ENCODE measurements at places on chromosomes 7 and 10.

DNA sequence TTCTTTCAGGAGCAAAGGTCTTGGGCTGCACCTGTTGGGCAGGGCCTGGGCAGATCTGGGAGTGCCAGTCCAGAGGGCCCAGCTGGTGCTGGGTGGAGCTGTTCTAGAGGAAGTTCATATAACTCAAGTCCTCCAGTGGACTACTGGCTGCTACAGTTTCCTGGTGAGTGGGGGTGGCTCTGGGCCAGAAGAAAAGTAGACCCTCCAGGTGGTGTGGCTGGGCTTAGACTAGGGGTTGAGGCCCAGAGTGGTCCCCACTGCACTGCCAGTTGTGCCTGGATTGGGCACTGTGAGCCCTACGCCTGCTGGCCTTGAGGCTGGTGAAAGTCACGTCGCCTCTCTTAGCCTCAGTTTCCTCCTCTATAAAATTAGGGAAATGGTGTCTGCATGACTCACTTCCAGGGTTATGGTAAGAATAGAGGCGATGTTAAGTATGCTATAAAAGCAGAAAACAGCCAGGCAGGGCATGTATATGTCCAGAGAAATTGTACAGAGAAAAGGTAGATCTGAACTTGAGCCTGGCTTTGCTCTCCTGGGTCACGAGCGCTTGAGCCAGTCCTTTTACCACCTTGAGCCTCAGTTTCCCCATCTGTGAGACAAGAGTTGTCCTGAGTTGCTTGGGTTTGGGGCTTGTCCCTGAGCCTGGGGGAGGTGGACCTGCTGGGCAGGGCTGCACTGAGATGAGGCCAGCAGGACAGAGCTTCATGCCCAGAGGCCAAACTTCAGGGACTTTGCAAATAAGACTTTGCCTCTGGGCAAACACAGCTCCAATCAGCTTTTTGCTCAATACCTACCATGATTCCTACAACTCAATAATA, 3.8 kb upstream of the CLDN3 start:
- DNase-seq: no peak

- DNase-seq: no peak
These were observed 137.2 kb downstream of the GRID1 start for GRCh38 chr10:86229376-86229775.

GRCh38 chr10:28892818-28893547, 215.7 kb downstream of the BAMBI start:
- no peak for DNase-seq

GRCh38 chr10:6020826-6021225, 41.3 kb downstream of the IL2RA start:
- DNase-seq: no peak

GRCh38 chr10:23917251-23917840, 291.6 kb upstream of the KIAA1217 start:
- DNase-seq: no peak

DNA sequence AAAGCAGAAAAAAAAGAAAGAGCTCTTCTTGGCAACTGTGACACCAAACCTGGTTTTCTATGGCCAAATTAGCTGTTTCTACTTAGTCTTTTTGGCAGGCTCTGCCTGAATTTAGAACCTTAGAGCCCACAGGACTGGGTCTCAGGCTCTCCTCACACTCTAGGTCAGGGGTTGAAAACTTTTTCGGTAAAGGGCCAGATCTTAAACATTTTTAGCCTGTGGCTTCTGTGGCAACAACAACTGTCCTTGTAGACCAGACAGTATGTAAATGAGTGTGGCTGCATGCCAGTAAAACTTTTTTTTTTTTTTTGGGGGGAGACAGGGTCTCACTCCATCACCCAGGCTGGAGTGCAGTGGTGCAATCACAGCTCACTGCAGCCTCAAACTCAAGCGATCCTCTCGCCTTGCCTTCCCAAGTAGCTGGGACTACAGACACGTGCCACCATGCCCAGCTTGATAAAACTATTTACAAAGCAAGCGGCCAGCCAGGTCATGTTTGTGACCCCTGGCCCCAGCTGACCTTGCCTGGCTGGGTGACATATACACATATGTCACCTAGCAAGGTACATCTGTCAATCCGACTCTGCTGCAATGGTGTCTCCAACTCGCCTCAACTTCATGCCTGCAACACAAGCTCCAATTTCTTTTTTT, 17.4 kb downstream of the KPNA7 start:
- no peak for DNase-seq

- DNase-seq: no peak
These were observed 245.3 kb downstream of the KCNMA1 start for GRCh38 chr10:77392236-77392721.

DNA sequence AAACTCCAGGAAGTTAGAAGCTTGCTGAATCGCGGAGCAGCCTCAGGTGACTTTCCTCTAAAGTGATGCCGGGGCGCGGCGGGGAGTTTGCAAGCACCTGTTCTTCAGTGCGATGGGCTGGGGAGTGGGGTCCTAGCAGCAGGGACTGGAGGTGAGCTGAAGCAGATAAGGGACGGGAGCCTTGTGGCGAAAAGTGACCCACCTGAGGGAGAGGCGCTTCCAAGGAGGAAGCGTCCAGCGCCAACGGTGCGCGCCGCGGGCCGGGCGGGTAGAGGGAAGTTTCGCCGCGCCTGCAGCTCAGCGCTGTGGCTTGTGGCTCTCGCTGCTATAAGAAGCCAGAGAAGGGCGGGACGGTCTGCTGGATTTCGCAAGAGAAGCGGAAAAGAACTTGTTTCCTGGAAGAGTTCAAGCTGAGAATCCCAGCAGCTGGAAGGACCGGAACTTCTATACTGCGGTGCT, at the start of gene STEAP4:
Gene STEAP4 (minus strand): TSS at position 305 of the 459 bp plus-strand sequence. CDS start 22,625 bp downstream, outside the sequence.
- DNase-seq: no peak

GRCh38 chr10:129767751-129768150, 196.3 kb downstream of the EBF3 start:
- no peak for DNase-seq

DNA sequence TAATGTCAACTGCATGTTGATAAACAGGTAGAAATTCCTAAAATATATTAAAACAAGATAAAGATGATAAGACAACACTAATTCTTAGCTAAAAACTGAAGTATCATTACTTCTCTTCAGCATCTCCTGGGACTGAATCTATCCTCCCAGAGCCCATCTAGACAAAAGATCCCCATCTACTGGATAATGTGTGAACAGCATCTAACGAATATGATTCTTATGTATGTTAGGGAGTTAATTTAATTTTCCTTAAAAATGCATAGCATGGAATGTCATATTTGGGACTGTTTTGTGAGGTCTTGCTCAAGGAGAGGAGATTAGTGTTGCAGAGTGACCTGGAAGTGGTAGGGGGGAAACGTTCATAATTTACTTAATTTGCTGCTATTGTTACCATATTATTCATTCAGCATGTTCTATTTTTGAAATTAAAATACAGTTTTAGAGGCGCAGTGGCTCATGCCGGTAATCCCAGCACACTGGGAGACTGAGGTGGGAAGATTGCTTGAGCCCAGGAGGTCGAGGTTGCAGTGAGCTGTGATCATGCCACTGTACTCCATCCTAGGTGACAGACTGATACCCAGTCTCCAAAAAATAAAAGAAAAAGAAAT, 305.1 kb upstream of the CSTF2T start:
- no peak for DNase-seq

- no peak for DNase-seq
These were observed 64.3 kb downstream of the PLXNA4 start for GRCh38 chr7:132511921-132512320.

GRCh38 chr7:49294611-49295010, 370.3 kb downstream of the CDC14C start:
- DNase-seq: no peak

DNA sequence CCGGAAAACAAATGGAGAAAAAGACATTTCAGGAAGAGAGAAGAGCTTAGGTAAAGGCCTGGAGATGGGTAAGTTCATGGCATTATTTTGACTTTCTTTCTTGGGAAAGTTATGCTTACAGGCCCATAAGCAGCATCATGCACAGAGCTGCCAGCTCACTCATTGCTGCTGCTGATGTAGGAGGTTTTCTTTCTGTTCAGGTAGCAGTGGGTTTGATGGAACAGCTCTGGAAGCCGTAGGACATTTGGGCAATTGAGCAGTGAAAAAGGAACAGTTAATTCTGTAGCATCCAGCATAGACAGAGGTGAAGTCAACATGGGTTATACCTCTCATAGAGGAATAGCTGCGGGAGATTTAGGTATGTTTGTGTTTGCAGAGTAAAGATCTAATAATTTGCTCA, 3.3 kb downstream of the CHN2 start:
- no peak for DNase-seq

GRCh38 chr10:119625570-119626280, 25.5 kb upstream of the BAG3 start:
- DNase-seq: no peak

DNA sequence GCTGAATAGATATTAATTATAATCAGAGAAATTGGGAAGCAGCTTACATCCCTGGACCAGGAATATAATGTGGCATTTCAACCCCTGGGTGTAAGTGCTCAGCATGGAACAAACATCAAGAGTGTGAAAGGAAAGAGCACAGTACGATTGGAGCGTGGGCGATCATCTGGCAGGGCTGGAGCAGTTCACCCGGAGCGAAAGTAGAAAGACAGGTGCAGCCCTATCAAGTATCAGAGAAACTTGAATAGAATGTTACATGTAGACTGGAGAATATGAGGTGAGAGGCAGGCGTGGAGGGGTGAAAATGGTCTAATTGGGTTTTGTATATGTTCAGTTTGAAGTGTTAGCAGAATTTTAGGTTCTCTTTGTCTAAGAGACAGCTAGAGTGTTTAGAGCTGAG, 303.0 kb downstream of the MDFIC start:
- no peak for DNase-seq

- DNase-seq: no peak
These were observed 860 bp downstream of the EXOC6 start for GRCh38 chr10:92849234-92849525.

- DNase-seq: no peak
These were observed at the start of gene AMPH for GRCh38 chr7:38630720-38631673. Gene AMPH (minus strand): TSS chr7:38631373. CDS start chr7:38631351, 22 bp downstream.

DNA sequence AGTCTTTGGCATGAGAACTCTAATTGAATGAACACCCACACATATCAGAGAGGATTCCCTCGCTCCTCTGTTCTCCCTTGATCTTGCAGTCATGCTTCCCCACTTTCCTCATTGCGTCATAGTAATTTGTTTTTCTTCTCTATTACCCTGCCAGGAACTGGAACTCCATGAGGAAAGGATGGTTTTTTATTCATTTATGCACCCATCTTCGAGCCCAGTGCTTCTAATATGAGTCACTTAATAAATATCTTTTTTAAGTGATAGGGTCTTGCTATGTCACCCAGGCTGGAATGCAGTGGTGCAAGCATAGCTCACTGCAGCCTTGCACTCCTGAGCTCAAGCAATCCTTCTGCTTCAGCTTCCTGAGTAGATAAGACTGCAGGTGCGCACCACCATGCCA, 83.5 kb downstream of the OTUD1 start:
- DNase-seq: no peak

DNA sequence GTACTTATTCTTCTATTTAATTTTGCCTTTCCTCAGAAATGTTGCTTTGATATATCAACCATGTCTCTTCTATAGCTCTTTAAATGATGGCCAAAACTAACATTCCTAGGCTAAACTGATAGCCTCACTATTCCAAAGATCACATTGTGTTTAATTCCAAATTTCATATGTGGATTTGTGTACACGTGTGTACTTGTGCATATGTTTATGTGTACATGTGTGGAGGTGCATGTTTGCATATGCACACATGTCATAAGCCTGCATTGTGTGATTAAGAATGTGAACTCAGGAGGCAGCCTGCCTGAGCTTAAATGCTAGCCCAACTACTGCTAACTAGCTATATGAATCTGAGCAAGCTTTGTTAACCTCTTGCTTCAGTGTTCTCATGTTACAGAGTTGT, 426.5 kb downstream of the GFRA1 start:
- no peak for DNase-seq

GRCh38 chr10:75108684-75109458, 2.6 kb upstream of the SAMD8 start:
- DNase-seq: no peak

DNA sequence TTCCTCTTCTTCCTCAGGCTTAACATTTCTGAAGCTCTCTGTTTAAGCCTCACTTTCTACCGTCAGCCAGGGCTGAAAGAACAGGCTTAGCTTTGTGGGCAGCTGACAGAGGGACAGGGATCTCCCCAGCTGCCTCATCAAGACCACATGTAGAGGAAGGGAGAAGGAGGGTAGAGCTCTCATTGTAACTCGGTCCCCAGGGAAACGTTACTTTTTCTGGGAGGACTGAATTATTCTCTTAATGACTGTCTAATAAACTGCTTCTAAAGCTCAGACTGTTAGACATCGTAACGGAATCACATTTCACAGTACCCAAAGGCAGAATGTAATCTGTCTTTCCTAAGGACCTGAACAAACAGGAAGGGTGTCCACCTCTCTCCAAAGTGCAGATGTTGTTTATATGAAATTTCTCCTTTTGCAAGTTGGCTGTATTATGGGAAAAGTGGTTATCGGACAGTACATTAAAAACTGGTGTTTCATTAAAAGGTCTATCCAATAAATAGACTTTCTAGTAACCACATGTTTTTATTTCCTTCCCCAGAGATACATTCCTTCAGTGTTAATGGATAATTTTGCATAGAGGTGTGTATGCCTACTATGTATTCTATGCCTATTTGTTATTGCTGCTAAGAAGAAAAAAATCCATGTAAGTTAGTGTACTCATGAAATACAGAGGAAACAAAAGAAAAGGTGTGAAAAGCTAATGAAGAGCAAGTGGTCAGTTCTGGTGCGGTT, 144.2 kb downstream of the CTTNBP2 start:
- no peak for DNase-seq

DNA sequence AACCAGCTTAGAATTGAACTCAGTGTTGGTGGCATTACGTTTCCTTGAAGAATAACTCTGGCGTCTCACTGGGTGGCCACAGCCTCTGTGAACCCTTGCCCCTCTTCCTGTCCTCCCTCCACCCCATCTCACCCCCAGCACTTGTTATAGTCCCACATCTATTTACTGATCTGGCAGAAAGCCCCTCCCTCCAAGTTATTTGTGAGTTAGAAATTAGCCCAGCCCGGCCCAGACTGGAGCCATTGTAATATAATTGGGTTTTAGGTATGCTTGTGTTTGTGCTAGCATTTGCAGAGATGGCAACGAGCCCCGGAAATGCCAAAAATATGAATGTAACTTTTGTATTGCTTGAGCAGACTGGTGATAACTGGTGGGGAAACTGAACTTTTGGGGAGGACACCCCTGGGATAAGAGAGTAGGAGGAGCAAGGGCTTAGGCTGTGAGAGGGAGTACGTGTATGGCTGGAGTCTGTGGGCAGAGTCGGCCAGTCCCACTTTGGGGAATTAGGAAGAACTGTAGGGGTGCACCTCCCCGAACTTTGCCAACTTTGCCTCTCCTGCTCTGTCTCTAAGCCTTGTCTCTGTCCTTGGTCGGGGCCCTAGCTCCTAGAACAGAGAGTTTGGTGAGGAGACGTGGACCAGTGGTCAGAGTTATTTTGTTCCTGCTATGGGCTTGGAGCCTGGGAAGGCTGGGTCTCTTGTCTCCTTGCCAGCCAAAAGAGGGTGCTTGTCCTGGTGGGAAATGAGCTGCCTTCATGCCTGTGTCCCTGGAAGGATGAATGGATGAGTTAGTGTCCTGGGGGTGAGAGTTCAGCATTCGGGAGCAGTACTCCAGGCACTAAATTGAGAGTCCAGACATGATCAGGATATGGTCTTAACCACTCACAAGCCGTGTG, 19.3 kb upstream of the TRIM8 start:
- no peak for DNase-seq

- no peak for DNase-seq
These were observed 343.8 kb downstream of the KCNMA1 start for GRCh38 chr10:77293773-77294172.

- DNase-seq: no peak
These were observed 282.9 kb downstream of the GRID1 start for GRCh38 chr10:86083664-86084175.

All from GM06990 (cell line).